Cardiac atrium fibroblast (primary cell): ENCODE measurements at places on chromosomes 4 and X. TPM values are rescaled to one million over a fixed set of nuclear protein-coding genes. Genes with fewer than 3 reads are reported as not detected.

The FUNDC2 gene
- total RNA-seq: 84.7 and 137 TPM in 2 replicates

The FRAS1 gene
- total RNA-seq: 8.5 and 10.0 TPM in 2 replicates

The PASD1 gene
- total RNA-seq: not detected in 2 replicates

The GCNA gene
- total RNA-seq: 0.54 and 0.81 TPM in 2 replicates
